ENCODE measurements at places on chromosomes 13 and 19. TPM values are rescaled to one million over a fixed set of nuclear protein-coding genes. Genes with fewer than 3 reads are reported as not detected.

Gene SLC25A30
- total RNA-seq = 4.0 TPM

Gene NPHS1
- total RNA-seq = 4.7 TPM

Gene ACER1
- not detected for total RNA-seq

Gene ZNF442
- total RNA-seq = 1.2 TPM

Gene SIGLEC11
- not detected for total RNA-seq

Gene VSIG10L
- total RNA-seq = 3.5 TPM

Gene PLIN4
- 0.27 TPM for total RNA-seq

Gene TYROBP
- total RNA-seq = not detected

- no peak for DNase-seq
Measured at GRCh38 chr19:12646551-12646950, 20.0 kb downstream of the MAN2B1 start.

DNA sequence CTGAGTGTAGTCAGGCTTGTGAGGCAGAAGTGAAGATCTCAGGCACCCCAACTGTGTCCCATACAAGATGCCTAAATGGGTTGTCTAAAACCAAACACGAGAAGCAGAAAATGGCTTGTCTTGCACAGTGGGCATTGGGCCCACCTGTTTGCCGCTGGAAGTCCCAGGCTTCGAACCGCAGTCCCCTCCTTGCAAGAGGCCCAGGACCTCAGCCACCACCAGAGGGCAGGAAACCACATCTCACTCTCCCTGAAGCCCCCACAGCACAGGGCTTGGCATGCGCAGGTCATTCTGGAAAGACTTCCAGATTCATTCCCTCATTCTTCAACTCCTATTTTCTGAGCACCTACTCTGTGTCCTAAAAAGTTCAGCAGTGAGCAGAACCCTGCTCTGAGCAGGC lies 973.7 kb downstream of the UQCRFS1 start:
- peak; percentile 69 for DNase-seq

- DNase-seq = peak; percentile 25
Measured at GRCh38 chr19:14318873-14319272, 62.4 kb upstream of the ADGRE5 start.

GRCh38 chr13:44703371-44703770 lies 127.2 kb upstream of the TSC22D1 start:
- no peak for DNase-seq

GRCh38 chr13:65808061-65808460 lies 1422.1 kb downstream of the PCDH9 start:
- DNase-seq = no peak

GRCh38 chr19:35254341-35255297 lies 5.8 kb downstream of the LSR start:
- DNase-seq = no peak

- no peak for DNase-seq
Measured at GRCh38 chr13:48319531-48320398, 16.2 kb downstream of the RB1 start.

GRCh38 chr19:40889366-40889765 lies 7.3 kb upstream of the CYP2A7 start:
- no peak for DNase-seq

DNA sequence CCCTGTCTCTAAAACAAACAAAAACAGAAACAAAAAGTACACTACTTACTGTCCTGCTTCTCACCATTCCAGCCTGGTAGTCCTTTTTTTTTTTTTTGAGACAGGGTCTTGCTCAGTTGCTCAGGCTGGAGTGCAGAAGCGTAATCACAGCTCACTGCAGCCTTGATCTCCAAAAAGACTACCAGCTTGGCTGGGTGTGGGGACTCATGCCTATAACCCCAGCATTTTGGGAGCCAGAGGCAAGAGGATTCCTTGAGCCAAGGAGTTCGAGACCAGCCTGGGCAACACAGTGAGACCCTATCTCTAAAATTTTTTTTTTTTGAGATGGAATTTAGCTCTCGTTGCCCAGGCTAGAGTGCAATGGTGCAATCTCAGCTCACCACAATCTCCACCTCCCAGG lies 5.1 kb upstream of the GDF15 start:
- DNase-seq = no peak

DNA sequence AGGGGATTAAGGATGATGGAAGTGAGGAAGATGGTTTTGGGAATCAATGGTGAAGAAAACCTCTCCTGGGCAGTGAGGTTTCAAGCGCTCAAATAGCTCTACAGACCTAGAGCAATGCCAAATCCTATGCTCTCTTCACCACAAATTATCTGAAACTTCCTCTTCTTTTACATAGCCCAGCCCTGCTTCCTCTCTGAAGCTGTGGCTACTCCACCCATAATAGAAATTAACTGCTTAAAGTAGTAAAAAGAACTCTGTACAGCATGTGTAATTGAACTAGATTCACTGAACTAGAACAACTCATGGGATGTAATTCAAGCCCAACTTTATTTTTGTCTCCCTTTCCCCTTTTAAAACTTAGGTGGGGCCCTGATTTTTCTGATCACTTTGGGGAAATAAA lies 20.4 kb upstream of the IFT88 start:
- DNase-seq = no peak

DNA sequence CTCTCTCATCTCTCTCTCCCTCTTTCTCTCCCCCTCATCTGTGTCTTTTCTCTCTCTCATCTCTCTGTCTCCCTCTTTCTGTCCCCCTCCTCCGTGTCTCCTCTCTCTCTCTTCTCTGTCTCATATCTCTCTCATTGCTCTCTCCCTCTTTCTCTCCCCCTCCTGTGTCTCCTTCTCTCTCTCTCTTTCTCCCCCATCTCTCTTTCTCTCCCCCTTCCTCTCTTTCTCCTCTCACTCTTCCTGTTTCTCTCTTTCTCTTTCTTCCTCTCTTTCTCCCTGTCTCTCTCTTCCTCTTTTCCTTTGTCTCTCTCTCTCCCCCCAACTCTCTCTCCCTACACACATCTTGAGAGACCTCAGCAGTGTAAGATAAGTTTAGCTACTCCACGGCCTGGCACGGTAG lies 4.9 kb upstream of the RDH13 start:
- no peak for DNase-seq

DNA sequence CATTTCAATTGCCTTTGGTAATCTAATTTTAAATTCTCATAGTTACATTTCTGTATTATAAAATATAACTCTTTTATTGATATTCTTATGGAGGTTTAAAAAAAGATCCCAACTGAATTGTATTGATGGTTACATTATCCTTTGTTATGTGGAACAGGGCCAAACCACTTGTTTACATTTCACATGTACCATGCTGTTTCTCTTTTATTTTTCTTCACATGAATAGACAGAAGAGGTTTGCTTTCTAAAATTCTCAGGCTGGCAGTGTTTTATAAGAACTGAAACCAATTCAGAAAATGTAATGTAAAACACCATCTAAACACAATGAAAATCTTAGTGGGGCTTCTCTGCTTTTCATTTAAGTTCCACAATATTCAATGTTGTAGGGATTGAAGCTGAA lies 122.5 kb downstream of the GPC5 start:
- DNase-seq = no peak

DNA sequence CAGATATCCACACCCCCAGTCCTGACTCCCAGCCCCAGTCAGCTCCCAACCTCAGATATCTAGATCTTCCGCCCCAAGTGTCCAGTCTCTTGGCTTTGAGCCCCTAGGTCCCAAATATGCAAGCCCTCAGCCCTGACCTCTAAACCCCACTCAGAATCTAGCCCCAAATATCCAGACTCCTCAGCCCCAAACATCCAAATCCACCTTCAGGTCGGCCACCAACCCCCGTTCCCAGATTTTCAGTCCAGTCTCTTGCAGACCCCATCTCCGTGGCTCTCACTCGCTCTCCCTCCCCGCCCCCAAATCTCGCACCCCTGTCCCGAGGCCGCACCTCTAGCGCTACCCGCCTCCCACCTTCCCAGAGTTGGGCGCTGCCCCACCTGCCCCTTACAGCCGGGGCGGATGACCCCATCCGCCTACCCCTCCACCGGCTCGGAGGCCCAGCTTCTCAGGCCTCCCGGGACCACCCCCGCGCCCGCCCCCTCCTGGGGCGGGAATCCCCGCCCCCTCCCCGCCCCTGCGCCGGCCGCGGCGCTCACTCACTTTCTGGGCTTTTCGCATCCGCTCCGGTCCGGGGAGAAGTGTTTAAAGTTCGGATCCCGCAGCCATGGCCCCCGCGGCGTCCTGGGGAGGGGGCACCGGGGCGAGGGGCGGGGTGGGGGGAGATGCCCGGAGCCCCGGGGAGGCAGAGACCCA lies 604 bp downstream of the ERFL start:
- no peak for DNase-seq

DNA sequence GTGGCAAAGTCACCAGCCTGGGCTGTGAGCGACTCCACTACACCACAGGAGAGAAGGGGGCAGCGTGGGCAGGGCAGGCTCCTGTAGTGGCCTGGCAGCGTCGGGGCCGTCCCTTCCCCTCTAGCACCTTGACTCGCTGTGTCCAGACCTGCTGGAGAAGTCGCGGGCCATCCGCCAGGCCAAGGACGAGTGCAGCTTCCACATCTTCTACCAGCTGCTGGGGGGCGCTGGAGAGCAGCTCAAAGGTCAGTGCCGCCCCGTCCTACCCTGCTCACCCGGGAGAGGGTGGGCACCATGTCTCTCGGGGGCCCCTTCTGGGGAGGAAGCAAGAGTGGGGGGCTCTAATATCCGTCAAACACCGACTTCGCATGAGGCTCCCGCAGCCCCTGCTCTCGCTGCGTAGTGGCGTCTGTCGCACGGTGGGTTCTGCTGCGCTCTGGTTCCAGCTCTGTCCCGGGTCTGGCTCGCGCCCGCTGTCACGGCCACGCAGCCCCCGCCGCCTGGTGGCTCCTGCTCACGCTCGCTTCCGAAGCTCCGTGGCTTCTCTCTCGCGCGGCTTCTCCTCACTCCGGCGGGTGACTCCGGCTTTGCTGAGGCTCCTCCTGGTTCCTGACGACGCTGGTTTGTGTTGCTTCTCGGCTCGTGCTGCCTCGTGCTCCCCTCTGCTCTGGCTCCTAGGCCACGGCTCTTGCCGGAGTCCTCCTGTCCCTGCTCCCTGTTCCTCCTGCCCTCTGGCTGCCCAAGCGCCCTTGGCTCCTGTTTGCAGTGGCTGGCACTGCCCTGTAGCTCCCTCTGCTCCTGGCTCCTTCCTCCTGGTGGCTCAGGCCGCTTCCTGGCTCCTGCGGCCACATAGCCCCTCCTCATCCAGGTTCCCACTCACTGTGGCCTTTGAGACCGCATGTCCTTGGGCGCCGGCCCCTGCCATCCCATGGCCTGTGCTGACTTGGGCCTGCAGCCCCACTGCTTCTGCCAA lies 27.2 kb downstream of the MYH14 start:
- DNase-seq = peak; percentile 40

- DNase-seq = peak; percentile 85
Measured at GRCh38 chr13:20703780-20704458, 420 bp downstream of the IL17D start.

DNA sequence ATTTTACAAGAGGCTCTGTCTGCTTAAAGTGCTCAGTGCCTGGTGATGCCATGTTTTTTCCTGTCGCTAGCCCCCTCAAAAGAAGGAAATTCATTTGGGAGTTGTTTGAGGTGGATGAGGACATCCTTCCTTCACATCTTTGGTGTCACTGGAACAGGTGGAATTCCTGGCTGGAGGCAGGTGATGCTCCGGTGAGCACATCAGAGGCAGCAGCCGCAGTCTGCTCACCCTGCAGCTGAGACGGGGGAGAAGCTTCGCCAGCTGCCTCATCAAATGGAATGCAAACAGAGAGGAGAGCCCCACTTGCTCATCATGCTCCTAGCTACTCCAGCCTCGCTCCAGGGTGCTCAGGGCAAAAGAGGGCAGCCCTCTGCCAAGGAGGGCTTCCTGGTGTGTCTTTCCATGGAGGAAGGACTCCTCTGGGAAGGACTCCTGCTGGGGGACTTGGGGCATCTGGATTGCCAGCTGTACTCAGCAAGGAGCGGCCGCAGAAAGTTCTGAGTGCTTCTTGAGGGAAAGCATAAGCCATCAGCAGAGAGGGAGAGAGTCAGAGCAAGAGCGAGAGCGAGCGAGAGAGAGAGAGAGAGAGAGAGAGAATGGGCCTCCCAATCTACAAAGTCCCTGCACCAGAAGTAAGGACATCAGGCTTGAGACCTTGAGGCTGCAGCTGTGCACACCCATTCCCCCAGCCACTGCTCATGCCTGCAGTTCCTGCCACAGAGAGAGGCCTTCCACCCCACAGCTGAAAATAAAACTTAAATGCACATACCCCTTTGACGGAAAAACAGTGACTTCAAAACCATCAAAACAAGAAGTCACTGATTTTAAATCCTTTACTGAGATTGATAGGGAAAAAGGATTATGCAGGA lies 74.3 kb upstream of the UBL3 start:
- peak; percentile 15 for DNase-seq

GRCh38 chr19:48444129-48444935 lies 1.5 kb upstream of the GRWD1 start:
- DNase-seq = no peak

DNA sequence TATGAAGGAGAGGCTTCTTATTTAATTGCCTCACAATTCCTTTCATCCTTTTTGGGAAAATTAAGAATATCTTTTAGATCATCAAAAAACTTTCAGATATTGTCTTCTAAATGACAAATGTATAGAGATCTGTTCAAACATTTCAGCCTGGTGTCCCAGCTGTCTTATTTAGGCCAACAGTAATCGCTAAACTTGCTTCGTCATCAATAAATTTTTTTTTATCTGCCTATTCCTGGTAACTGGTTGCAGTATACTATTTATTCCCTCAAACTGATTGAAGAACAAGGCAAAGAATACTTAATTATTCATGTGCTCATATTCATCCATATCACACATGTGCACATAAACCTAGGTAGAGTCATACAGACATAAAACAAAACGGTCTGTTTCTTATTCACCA lies 5.3 kb upstream of the MYO16 start:
- DNase-seq = no peak

DNA sequence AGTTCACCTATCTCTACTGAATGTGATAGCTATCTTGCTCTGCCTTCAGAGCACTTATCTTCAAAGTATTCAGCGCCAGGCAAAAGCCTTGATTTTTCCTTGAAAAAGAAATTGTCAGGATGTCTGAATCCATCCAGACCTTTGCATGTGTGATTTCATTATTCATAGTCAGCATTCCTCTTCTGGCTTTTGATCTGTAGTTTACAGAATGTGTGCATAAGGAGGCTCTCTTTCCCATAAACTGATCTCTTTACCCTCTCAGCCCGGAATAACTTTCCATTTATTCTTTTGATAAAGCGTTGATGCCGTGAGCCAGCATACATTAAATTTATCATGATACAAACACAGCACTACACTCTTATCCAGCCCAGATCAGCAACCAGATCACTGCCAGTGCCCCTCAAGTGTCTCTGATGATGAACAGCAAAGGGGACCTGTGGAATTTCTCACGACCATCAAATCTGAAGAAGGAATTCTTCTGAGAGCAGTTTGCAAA lies 130.8 kb downstream of the DNAJC15 start:
- DNase-seq = no peak

DNA sequence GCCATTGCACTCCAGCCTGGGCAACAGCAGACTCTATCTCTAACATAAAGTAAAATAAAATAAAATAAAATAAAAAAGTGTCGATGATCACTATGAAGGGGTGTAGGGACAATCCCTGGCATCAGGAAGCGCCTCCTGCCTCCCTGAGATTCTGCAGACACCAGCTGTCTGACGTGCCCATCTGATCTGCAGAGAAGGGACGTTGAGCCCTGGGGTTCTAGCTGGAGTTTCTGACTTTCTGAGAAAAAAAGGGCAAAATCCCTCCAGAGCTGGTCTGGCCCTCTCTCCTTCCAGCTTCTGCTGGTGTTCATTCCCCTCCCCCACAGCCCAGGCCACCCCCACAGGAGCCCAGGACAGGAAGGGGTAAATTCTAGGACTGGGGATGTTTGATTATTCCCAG lies 2.4 kb upstream of the ADGRE5 start:
- DNase-seq = no peak
